GM12891 (cell line): ENCODE measurements at places on chromosomes 4 and X.

- no peak for DNase-seq
Measured at GRCh38 chrX:19005909-19006308, 22.0 kb upstream of the PHKA2 start.

- DNase-seq: no peak
Measured at GRCh38 chrX:78747489-78747888, at the start of gene LPAR4. LPAR4 (plus strand) TSS chrX:78747720; CDS start chrX:78754870, 7,150 bp downstream.

GRCh38 chr4:105022811-105023667 is 123.6 kb upstream of the TET2 start:
- DNase-seq: no peak

DNA sequence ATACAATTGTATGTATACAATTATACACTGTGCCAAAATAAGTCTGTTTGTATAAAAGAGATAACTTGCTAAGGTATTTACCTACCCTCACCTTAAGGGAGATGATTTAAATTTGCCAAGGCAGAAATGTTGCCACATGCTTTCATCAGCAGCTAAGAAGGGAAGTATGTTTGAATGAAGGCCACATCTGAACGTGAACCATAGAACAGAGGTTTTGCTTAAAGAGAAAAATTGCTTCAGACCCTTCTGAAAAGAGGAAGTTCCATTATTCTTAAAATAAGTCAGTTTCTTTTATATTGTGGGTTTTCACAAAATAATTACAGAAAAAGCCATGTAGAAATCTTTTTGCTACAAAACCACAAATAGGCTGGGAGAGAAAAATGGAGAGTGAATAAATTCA is 621.5 kb upstream of the HTR2C start:
- no peak for DNase-seq

DNA sequence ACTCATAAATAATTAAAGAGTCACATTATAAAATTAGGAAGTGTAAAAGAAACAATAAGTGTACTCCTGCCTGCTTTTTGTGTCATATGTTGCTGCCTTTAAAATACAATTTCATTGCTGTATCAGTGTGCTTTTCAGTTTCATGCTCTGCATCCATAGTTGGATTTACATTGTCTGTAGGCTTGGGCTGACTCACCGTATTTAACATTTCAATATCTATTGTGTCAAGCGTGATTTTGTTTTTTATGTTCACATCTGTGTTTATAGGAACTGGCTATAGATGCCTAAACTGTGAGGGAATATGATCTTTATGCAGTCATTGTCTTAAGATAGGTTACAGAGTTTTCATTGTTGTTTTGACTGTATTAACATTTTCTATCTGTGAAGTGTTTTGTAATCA is 18.1 kb downstream of the CCSER1 start:
- no peak for DNase-seq

DNA sequence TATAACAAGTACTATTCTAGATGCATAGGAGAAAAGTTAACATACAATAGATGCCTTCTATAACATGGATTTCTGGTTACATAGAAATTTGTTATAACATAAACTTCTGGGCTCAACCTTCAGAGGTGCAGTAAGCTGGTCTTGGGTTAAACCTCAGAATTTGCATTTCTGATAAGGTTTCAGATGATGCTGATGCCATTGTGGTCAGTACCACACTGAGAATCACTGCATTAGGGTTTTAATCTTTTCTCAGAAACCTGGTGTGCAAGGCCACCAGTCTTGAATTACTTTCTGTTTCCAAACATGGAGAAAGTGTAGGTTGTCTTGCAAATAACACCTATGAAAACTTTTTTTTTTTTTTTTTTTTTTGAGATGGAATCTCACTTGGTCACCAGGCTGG is 146.2 kb downstream of the SPOCK3 start:
- no peak for DNase-seq

DNA sequence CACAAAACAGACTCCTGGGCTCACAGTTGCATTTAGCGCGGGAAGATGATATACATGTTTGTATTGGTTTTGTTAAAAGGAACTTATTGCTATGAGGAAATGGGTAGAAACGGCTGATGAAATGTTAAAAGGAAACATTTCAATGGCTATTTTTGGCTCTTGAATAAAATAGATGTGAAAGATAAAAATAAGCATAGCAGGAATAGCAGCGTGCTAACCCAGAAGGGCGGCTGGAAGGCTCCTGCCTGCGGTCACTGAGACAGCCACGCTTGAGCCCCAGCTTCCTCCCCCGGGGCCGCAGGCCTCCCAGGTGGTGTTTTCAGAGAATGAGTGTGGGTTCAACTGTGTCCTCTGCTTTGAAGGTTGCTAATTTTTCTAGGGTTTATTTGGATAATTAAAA is 35.0 kb upstream of the CLCN4 start:
- DNase-seq: peak; percentile 39

- no peak for DNase-seq
Measured at GRCh38 chr4:153725136-153725830, 34.5 kb downstream of the RNF175 start.

DNA sequence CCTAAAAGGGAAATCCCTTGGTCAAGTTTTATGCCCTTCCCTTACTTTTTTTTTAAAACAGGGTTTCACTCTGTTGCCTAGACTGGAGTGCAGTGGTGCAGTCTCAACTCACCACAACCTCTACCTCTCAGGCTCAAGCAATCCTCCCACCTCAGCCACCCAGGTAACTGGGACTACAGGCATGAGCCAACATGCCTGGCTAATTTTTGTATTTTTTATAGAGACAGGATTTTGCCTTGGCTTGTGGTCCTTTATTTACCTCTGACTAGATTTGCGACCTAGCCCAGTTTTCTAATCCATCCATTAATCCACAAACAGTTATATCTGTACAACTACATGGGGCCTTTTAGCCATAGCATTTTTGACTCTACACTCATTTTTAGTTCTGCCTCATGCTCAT is 23.7 kb downstream of the CDS1 start:
- no peak for DNase-seq

GRCh38 chrX:6852121-6852520 is 295.4 kb upstream of the STS start:
- DNase-seq: no peak

GRCh38 chr4:159146488-159146887 is 43.6 kb downstream of the RAPGEF2 start:
- DNase-seq: no peak

GRCh38 chr4:119040261-119040660 is 95.4 kb upstream of the MYOZ2 start:
- no peak for DNase-seq

DNA sequence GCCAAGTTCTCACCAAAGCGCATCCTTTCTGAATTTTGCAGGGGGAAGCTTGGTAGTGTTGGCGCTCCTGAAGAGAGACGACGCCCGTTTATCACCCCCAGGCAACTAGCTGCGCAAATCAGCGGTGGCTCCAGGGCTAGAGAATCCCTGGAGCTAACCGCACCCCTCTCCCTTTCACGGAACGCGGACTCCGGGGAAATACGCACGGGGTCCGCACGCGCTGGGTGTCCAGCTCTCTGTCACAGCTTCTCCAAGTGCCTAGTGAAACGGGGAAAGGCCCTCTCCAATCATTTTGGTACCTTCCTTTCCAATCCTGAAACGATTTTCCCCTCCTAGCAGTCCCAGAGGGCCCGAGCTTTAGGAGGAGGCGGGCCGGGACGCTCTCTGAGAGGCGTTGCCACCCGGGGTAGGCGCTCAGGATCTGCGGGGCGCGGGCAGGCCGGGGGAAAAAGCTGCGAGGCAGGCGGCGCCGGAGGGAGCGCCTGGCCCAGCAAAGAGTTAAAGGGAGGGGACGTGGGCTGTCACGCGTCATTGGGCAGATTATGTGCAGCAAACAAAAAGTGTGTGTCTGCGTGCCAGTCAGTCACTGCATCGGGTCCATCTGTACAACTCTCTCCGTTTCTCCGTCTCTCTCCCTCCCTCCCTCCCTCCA is at the start of gene PRDM8:
TSS of gene PRDM8 (plus strand) at position 582 of the 652 bp plus-strand sequence. CDS start 2,578 bp downstream, outside the sequence.
- DNase-seq: no peak

GRCh38 chrX:45975633-45976032 is 569.6 kb downstream of the ZNF674 start:
- no peak for DNase-seq

DNA sequence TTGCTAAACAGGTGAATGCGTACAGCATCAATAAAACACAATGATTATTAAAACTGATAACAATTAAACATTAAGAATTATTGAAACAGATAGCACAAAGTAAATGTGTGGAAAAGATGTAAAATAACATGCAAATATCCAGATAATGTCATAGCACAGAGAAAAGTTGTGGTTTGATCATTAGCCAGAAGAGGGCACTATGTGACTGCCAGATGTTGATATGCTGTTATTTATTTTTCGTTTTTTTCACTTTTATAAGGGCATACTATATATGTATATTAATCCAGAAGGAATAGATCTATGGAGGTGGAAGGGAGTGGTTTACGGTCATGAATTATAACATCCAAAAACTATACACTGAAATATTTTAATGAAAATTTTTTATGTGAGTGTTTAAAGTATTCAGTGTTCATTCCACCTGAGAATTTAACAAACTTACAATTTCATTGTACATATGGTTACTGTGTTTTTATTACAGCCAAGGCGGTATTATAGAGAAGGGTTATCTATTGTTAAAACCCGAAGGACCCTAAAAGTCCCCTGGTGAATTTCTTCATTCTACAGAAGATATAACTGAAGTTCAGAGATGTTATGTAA is 211.9 kb upstream of the UGT8 start:
- peak; percentile 4 for DNase-seq

- DNase-seq: no peak
Measured at GRCh38 chr4:26160591-26160990, 160.2 kb upstream of the RBPJ start.

GRCh38 chr4:159142241-159142640 is 39.4 kb downstream of the RAPGEF2 start:
- DNase-seq: no peak
